ENCODE measurements at places on chromosomes 16 and 17. TPM values are rescaled to one million over a fixed set of nuclear protein-coding genes. Genes with fewer than 3 reads are reported as not detected.

Gene CLDN7
- total RNA-seq = 0.65 TPM

Gene TP53TG3
- total RNA-seq = 0.47 TPM

Gene TBC1D3K
- total RNA-seq = not detected

Gene HBA1
- 1.1 TPM for total RNA-seq

Gene CACNG1
- total RNA-seq = 0.11 TPM

Gene KRTAP16-1
- not detected for total RNA-seq

Gene IL17C
- not detected for total RNA-seq

Gene SALL1
- 0.28 TPM for total RNA-seq

Gene SPECC1
- total RNA-seq = 67.5 TPM

Gene SHCBP1
- 36.9 TPM for total RNA-seq

Gene REXO5
- total RNA-seq = 3.9 TPM

Gene NOS2
- 0.17 TPM for total RNA-seq

Gene KRTAP17-1
- total RNA-seq = not detected

Gene LGALS9
- 0.89 TPM for total RNA-seq

Gene TRIM47
- total RNA-seq = 138 TPM

Gene SLFN13
- total RNA-seq = 4.7 TPM

Gene UTS2R
- not detected for total RNA-seq

Gene UBE2O
- total RNA-seq = 33.3 TPM

Gene CCL4
- not detected for total RNA-seq

Data from A549 treated with DMSO at 1 μM for 4 hours (cell line).